ENCODE measurements at places on chromosomes 5 and 9.

DNA sequence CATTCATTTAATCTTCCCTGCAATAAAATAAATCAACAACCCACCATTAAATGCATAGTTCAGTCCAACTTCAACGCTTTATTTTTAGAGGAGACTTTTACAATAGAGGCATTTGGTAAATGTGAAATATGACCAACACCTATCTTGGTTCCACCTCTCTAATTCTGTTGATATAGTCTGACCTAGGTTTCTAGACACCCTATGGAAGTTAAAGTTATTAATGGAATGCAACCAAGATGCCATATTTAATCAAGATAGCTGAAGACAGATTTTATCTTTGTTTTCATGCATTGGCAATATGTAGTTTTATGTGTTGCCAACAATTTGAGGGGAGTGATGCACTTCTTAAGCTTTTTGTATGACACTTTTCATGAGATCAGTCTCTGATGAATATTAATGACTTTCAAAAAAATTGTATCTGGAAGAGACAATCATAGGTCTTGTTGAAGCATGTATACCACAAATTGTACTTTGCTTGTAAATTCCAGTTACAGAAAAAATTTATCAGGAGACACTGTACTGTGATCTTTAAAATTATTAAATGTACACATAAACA lies 101.7 kb upstream of the IFNK start:
- no peak for DNase-seq

GRCh38 chr5:159993194-159993593 lies 15.7 kb upstream of the TTC1 start:
- no peak for DNase-seq

DNA sequence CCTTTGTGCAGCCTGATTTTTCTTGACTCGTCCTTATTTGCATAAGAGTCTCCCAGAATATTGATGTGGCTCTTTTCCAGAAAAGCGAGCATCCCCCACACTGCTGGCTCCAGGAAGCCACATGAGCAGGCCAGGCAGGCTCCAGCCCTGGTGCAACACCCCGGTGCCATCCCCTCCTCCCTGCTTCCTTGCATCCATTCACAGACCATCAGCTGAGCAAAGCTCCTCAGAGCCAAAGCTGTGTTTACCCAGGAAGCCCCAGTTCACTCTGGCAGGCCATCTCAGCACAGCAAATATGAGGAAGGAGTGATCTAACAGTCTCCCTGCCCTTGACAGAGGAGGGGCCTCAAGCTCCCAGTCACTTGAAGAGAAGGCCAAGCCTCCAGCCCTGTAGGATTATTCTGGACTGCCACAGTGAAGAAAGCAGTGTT lies 34.4 kb downstream of the INSYN2B start:
- DNase-seq: peak; percentile 65

DNA sequence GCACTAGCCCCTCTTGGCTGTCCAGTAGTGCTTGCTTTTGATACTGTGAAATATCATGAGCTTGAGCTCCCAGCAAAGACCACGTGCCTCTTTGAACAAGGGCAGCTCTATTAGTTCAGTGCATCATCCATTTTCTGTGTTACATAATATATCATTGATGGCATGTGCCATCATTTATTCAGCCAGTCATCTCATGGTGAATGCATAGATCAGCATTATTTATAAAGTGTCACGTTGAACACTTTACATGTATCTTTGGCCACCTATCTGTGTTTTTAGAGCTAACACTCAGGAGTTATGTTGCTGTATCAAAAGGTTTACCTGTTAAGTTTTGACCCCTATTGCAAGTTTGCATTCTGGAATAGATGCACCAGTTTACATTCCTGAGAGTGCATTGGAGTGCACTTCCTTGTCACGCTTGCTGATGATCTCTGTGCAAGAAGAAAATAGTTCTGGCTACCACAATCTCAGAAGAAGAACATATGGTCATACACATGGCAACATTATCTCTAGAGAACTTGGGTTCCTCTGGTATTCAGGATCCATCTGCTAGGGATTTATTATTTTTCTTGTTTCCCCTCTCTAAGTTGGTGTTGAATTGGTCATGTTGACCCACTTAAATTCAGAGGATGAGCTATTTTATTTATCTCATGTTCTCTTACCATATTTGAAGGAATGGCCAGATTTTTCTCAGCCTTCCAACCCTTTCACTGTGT lies 120.9 kb downstream of the SH3GL2 start:
- DNase-seq: no peak
